Stimulated activated CD4-positive, alpha-beta T cell treated with anti-CD3 and anti-CD28 coated beads, Interleukin-2, amount 100 ng/mL, for 24 hours (primary cell): ENCODE measurements at places on chromosomes 5 and 9.

GRCh38 chr9:126096340-126096739, 230.3 kb upstream of the MVB12B start:
- DNase-seq, result no peak

GRCh38 chr5:161546470-161547301, at the start of gene GABRB2:
TSS of gene GABRB2 (minus strand) at chr5:161546725. CDS start at chr5:161546643, 82 bp downstream.
- peak; percentile 51 for DNase-seq

GRCh38 chr9:124222109-124222508, 35.6 kb upstream of the NEK6 start:
- no peak for DNase-seq

GRCh38 chr5:147601652-147602051, 91.8 kb upstream of the DPYSL3 start:
- DNase-seq, result no peak

DNA sequence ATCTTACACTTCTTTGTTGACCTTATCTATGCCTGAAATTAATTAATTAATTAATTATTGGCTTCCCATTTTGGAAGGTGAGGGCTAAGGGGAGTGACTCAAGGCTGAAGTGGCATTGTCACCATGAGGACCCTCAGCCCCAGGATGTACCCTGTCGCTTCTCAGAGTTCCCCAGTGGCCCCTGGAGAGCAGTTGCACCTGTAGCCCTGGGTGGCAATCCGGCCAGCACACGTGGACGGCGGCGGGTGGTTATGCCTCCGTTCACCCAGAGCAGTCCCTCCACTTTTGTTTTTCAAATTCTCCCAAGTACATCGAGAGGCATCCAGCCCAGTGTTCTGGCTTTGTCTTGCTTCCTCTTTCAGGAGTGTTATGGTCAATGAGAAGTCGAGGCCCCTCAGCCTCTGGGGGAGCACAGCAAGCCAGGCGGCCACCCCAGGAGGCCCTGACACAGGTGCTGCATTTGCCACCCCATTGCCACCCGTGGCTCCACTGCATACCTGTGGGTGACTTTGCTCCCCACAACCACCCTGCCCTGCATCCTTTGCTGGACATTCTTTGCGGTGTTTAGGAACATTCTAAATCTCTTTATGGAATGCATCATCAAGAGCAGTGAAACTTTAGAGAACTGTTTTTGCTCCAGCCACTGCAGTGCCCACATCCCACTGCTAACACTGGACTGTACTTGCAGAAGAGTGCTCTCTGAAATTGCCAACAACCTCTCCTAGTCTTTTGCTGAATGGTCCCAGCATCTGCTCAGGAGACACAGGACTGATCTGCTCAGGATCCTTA, 11.5 kb upstream of the IRX2 start:
- DNase-seq, result no peak
